ENCODE measurements at places on chromosomes 13 and 19.

DNA sequence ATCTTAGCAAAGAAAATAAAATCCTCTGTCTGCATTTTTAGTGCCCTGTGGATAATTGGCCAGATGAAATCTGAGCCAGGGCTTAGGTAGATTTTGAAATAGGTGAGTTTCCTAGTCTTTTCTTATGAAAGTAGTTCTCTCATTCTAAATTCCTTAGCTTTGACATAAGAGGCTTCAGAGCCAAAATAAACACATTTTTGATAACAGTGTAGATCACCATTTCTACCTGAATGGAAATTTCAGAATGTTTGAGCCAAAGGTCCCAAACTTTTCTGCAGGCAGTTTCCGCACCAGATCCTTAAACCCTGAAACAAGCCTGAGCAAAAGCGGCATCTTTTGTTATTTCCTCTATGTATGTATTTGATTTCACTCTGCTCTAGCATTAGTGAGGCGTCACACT lies 551.2 kb downstream of the EFNB2 start:
- no peaks in the 10 kb centered on the region for H3K4me1 ChIP-seq
- H3K36me3 ChIP-seq: no peaks in the 10 kb centered on the region
- no peaks in the 10 kb centered on the region for H3K27me3 ChIP-seq
- H3K4me3 ChIP-seq: no peak overlapping the region
- DNase-seq: no peak
- H3K27ac ChIP-seq: no peak overlapping the region

DNA sequence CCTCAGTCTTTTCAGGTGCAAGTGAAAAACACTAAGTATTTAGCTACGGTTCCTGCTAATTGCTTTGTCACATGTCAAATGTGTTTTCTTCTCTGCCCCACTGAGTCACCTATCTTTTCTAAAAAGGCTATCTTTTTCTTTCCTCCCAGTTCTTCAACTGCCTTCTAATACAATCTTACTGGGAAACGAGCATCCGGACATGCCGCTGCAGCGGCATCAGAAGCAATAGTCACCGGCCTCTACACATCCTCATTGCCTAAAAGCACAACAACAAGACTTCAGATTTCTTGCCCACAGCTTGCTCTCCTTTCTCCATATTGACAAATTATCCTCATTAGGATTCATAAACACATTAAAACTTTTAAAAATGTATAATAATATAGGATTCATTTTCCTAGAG lies 1.2 kb downstream of the PCDH9 start:
- peaks cover 8% of the 10 kb centered on the region for H3K4me1 ChIP-seq
- no peaks in the 10 kb centered on the region for H3K36me3 ChIP-seq
- no peak for DNase-seq
- no peak overlapping the region for H3K27ac ChIP-seq
- H3K4me3 ChIP-seq: no peak overlapping the region
- peaks cover 10% of the 10 kb centered on the region for H3K27me3 ChIP-seq

GRCh38 chr13:67117010-67117550 lies 113.1 kb downstream of the PCDH9 start:
- no peak for DNase-seq
- H3K27ac ChIP-seq: no peak overlapping the region
- H3K4me1 ChIP-seq: no peaks in the 10 kb centered on the region
- H3K4me3 ChIP-seq: no peak overlapping the region
- no peaks in the 10 kb centered on the region for H3K36me3 ChIP-seq

GRCh38 chr19:4061683-4062418 lies 4.8 kb downstream of the ZBTB7A start:
- no peaks in the 10 kb centered on the region for H3K27me3 ChIP-seq
- H3K4me3 ChIP-seq: peak overlapping the region; percentile 86
- H3K4me1 ChIP-seq: peaks cover 19% of the 10 kb centered on the region
- peaks cover 5% of the 10 kb centered on the region for H3K36me3 ChIP-seq

DNA sequence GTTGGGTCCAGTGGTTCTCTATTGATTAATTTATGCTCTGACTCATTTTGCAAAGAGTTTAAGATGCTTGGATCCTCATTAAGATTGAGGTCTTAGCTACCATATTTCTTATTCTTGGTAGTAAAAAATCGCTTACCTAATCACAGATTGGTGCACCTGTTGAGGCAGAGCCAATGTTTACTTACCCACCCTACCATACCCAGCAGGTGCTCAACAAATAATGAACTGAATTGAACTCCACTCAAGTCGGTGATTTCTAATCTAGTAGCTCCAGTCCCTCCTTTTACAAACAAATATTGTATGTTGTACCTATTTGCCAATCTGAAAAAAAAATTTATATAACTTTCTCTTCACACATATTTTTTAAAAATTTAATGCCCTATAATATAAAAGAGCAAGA lies 361.0 kb downstream of the FGF14 start:
- H3K4me1 ChIP-seq: no peaks in the 10 kb centered on the region
- DNase-seq: no peak
- H3K36me3 ChIP-seq: no peaks in the 10 kb centered on the region
- H3K27me3 ChIP-seq: no peaks in the 10 kb centered on the region
- no peak overlapping the region for H3K4me3 ChIP-seq
- no peak overlapping the region for H3K27ac ChIP-seq

GRCh38 chr19:47713046-47714021 lies at the start of gene EHD2:
Gene EHD2, plus strand, starts transcription at chr19:47713422. Its CDS starts 3,191 bp downstream, at chr19:47716613.
- H3K27me3 ChIP-seq: peaks cover 36% of the 10 kb centered on the region
- no peak within 1 kb of the TSS for H3K27ac ChIP-seq
- H3K4me3 ChIP-seq: no peak within 1 kb of the TSS
- DNase-seq: no peak
- peaks cover 5% of the 10 kb centered on the region for H3K4me1 ChIP-seq

DNA sequence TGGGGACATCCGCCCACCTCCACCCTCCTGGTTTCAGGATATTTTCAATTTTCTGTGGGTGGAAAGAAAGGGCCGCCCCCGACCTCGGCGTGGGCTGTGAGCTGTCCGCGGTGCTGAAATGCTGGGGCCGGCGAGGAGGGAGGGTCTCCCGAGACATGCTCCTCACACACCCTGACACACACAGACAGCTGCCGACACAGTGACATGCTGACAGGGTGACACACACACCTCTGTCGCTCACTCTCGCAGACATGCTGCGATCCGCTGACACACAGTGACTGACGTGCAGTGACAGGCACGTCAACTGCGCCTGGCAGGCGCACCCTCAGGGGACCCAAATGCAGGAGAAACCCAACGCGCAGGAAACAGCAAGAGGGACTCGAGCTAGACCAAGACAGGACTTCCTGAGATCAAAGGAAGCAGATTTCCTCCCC lies 25.1 kb upstream of the MEIS3 start:
- DNase-seq: no peak
- peaks cover 54% of the 10 kb centered on the region for H3K27me3 ChIP-seq
- no peak overlapping the region for H3K27ac ChIP-seq
- H3K36me3 ChIP-seq: peaks cover 9% of the 10 kb centered on the region

- H3K27ac ChIP-seq: peak overlapping the region; percentile 88
- H3K27me3 ChIP-seq: no peaks in the 10 kb centered on the region
- no peak overlapping the region for H3K4me3 ChIP-seq
- no peak for DNase-seq
- H3K4me1 ChIP-seq: peaks cover 27% of the 10 kb centered on the region
Observed at GRCh38 chr13:100613031-100613430, 24.4 kb upstream of the GGACT start.

DNA sequence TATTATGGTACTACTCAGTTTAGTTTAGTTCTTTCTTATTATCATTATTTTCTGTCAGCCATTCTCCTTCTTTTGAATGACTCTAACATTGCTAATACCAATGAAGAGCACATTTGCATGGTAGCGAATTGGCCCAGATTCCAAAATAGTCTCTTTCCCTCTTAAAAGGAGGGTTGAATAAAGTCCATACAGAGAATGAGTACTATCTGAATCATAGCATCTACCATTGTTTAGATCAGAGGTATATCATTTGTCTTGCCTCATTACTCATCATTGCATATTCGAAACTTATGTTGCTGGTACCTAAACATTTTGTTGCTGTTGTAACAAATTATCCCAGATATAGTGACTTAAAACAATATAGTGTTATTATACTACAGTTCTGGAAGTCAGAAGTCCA lies 1235.3 kb upstream of the ATXN8OS start:
- no peak overlapping the region for H3K4me3 ChIP-seq
- no peak for DNase-seq
- H3K4me1 ChIP-seq: no peaks in the 10 kb centered on the region
